Activated CD4-positive, alpha-beta T cell treated with anti-CD3 and anti-CD28 coated beads, Interleukin-2, amount 50 U/mL, for 24 hours (primary cell): ENCODE measurements at places on chromosomes 16 and 17.

GRCh38 chr16:17567455-17567854 lies 96.7 kb upstream of the XYLT1 start:
- DNase-seq: no peak

GRCh38 chr17:44900894-44901293 lies 1.6 kb upstream of the EFTUD2 start:
- DNase-seq: no peak

GRCh38 chr16:2963723-2964474 lies at the start of gene KREMEN2:
KREMEN2 (plus strand) TSS chr16:2964275; CDS start chr16:2964521, 246 bp downstream.
- DNase-seq: peak; percentile 10

DNA sequence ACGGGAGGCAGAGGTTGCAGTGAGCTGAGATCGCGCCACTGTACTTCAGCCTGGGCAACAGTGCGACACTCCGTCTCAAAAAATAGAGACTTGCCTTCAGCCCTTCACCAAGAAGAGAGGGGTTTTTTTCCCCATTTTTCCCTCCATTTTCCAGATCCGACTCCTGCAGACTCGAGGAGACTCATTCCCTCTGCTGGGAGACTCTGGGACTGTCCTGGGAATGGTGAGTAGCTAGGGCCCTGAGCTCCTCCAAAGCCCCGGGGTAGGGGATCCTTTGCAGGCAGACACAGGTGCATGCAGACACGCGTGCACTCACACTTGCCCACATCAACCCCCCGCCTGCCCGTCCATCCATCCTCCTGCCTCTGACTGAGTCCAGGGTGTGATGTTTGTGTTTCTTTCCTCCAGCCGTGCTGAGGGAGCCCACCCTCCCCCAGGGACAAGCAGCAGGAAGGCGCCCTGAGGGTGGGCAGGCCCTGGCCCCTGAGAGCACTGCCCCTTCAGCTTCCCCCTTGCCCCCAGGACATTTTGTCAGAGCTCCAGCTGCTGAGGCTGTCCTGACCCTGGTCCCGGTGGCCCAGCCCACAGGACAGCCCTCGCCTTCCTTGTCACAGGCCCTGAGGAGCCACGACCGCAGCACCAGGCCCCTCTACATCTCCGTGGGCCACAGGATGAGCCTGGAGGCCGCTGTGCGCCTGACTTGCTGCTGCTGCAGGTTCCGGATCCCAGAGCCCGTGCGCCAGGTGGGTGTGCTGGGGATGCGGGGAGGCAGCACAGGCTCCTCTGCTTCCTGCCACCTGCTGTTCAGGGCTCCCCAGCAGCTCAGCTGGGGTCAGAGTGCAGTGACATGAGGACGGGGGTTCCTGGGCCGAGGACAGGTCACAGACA lies 10.2 kb downstream of the ENDOV start:
- no peak for DNase-seq

GRCh38 chr17:10920558-10921108 lies 82.7 kb upstream of the PIRT start:
- no peak for DNase-seq

DNA sequence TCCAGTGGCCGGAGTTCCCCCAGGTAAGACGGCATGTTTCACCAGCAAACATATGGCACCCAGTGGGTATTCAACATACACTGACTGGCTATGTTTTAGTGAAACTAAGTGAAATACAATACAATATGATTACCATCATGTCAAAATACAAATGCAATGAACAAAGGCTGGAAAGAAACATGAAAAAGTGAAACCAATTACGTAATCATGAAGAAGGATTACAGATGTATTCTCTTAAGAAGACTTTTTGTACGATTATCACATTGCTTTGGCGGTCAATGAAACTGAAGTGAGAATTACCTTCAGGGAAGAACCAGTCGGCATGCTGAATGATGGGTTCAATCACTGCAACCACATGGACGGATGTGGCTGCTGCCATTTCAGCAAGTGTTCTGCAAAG lies 71.7 kb downstream of the ARHGAP17 start:
- DNase-seq: no peak

DNA sequence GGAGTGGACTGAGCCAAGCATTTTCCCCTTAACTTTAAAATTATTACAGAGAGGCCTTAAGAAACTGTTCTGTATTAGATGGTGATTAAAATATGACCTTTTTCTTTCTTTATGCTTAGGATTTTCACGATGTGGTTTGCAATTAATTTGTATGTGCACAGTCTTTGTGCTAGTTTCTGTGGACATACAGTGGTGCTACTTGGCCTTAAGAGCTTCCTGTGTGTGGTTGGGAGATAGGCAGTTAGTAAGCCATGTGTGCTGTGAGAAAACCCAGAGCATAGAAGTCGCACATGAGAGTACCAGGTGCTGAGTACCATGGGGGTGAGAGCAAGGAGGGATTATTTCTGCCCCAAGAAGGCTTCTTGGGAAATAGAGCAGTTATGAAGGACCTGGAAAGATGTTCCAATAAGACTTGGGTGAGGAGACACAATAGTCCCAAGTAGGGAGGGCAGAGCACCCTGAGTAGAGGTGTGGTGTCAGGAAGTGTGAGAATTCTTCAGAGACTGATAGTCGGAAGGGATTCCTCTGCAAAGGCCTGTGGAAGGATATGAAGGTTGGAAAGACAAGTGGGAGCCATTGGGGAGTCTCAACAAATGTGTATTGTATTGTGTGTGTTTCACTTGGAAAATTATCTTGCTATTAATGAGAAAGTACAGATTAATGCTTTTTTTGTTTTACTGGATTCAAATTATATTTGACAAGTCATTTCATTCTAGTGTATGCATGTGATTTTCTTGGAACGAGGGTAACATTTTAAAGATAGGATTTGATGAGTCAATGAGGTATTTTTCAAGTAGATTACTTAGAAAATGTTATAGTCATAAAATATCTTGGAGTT lies 239.9 kb downstream of the PRKCA start:
- DNase-seq: no peak

GRCh38 chr17:53391197-53391596 lies 431.5 kb upstream of the KIF2B start:
- no peak for DNase-seq
